ENCODE measurements at places on chromosomes 2 and 18.

DNA sequence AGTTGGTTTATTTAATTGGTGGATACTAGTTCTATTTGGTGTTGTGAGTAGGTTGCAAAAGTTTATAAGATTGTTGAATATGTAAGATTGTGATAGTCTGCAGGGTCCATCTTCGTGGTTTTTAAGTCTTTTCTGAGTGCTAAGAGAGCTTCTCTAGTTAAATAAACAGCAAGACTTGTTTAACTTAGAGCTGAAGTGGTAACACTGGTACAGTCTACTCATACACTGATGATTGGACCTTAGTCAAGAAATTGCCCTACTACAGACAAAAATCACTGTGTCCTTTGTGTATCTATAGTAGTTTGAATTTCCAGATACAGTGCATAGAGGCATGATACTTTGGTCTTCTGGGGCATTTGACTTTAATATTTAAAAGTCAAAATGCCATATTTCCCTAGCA is 94.6 kb downstream of the PHLPP1 start:
- no peak for DNase-seq

DNA sequence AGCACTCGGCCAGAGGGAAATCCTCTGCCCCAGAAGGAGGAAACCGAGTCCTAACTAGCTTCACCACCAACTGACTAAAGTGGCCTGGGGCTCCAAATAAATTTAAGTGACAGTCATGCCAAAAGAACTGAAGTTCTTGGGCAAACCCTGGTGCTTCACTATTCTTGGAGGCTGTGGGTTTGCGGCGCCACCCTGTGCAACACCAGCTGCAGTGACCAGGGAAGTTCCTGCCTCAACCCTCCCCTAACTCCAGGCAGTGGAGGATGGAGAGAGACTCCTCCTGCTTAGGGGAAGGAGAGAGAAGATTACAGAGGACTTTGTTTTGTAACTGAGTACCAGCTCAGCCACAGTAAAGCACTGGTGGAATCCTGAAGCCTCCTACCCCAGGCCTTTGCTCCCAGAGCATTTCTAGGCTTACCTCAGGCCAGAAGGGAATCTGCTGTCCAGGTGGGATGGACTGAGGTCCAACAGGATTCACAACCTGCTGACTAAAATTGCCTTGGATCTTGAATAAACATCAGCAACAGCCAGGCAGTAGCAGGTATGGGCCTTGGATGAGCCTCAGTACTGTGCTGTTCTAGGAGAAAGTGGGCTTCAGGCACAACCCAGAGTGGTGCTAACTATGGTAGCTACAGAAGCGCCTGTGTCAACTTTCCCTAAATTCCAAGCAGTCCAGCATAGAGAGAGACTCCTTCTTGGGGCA is 29.4 kb upstream of the BMP10 start:
- no peak for DNase-seq

DNA sequence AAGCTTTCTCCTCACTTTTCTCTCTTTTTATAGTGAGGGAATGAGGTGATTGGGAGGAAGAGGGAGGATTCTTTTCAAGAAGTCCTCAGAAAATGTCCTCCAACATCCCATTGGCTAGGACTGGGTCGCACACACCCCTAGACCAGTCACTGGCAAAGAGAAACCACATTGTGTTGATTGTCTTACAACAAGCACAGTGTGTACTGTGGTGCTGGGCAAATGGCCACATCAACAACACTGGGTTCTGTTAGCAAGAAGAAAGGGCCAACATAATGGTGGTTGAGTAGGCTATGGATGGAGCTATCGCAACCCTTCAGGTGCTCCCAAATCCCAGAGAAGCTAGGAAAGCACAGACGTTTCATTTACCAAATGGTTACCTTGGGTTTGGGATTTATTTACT is 18.7 kb upstream of the PTPN4 start:
- DNase-seq: no peak

DNA sequence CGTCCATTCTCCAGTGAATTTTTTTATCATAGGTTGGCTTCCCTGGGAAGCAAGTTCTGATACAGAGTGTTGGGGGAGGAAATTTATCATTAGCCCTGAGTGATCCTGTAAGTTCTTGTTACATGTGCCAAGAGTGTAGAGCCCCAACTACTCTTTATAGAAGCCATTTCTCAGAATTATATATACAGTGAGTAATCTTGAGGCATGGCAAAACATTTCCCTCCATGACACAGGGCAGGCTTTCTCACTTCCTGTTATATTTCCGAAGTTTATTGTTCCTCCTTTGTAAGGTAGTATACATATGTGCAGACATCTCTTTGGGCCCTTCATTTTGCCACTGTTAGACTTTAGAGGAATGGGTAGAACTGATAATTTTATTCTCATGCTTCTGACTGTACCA is 484.7 kb upstream of the NRXN1 start:
- DNase-seq: no peak

GRCh38 chr2:118843483-118844132 is 3.8 kb downstream of the EN1 start:
- DNase-seq: no peak

DNA sequence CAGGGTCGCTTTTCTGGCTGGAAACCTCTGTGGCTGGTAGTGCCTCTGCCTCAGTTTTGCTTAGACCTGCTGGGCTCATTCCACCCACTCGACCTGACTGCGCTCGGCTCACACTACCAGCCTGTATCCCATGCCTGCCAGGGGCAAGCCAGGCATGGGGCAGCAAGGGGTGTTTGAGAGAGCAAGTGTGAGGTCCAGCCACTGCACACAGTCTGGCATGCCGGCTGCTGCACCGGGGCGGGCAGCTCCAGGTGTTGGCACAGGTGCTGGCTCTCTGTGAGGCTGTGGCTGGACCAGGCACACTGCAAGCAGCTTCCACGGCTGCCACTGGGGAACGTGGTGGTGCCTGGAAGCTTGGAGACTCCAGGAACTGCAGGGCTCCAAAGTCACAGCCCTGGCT is 90.9 kb downstream of the ATAD2B start:
- no peak for DNase-seq

DNA sequence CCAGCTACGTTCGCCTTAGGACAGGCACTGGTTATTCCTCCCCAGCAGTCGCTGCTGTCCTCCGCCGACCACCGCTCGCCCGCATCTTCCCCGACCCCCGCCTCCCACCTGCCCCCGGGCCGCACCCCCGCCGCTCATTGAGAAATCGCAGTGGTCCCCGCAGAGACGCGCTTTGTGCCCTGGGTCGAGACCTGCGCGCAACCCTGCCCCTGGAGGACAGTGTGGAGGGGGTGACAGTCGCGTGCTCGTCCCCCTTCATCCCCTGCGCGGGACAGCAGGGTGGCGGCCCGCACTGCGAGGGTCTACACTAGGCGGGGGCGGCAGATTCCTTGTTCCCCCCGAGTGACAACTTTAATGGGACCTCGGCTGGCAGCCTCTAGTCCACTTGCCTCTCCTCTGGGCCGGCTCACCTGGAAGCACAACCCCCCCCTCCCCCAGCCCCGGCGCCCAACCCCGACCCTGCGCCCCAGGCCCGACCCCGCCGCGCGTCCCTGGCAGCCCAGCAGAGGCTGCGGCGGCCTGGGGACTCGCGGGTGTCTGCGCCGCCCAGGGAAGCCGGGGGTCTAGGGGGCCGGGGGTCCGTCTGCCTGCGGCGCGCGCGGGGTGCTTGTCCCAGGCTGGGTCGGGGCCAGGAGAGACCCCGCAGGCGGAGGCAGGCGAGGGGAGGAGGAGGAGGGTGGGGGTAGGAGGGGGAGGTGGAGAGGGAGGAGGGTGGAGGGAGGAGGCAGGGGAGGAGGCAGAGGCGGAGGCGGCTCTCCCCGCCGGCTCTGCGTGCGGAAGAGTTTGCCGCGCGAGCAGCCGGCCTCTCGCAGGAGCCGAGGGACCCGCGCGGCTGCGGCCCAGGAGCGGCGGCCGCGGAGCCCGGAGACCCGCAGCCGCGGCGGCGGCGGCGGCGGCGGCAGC is at the start of gene NPAS2:
TSS of gene NPAS2 (plus strand) at position 770 of the 903 bp plus-strand sequence. CDS start 84,616 bp downstream, outside the sequence.
- DNase-seq: no peak

DNA sequence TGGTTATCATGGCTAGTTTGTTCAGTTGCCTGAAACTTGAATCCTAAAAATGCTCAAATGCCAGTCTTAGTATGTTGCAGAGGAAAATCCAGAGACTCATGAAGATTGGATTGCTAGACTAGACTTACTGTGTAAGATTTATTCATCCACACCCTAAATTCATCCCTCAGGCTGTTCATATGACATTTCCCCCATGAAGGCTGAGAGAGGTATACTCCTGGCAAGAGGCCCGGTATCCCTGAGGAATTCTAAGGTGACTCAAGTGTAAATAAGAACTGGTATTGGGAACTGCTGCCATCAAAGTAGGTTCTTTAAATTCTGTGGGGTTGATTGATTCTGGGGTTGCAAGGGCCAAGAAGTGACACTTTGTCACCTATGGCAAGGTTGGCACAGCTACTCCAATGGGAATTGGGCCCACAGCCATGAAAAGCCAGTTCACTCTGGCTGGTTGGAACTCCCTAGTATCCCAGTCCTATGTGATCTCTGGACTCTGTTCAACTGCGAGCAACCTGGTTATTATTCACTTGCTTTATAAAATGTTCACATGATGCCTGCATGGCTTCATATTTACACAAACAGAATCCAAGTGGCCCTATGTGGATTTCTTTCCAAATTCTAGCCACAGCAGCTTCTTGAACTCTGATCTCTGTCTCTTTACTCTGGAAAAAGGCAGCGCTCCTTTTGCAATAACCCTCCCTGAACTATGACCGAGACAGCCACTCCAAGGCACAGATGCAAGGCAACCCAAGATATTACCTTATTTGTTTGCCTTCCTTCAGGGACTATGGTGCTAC is 429.1 kb downstream of the CBLN2 start:
- no peak for DNase-seq

GRCh38 chr2:108594132-108594981 is 60.1 kb downstream of the LIMS1 start:
- DNase-seq: no peak

DNA sequence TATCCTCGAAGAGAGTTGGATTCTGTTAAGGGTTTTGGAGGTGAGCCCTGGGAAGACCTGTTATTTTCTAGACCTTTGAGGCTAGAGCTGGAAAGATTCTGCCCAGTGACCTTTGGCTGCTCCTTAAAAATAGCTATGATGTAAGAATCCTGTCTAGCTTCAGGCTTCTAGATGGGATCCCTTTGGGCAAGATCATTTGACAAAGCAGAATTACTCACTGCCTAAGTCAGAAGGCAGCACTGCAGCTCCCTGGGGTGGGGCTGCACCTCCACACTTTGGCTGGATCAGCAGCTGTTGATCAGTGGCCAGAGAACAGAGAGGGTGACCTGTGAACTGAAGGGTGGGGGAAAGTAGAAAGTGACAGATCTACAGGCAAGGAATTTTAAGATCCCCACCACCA is 103.8 kb downstream of the ASAP2 start:
- DNase-seq: no peak

DNA sequence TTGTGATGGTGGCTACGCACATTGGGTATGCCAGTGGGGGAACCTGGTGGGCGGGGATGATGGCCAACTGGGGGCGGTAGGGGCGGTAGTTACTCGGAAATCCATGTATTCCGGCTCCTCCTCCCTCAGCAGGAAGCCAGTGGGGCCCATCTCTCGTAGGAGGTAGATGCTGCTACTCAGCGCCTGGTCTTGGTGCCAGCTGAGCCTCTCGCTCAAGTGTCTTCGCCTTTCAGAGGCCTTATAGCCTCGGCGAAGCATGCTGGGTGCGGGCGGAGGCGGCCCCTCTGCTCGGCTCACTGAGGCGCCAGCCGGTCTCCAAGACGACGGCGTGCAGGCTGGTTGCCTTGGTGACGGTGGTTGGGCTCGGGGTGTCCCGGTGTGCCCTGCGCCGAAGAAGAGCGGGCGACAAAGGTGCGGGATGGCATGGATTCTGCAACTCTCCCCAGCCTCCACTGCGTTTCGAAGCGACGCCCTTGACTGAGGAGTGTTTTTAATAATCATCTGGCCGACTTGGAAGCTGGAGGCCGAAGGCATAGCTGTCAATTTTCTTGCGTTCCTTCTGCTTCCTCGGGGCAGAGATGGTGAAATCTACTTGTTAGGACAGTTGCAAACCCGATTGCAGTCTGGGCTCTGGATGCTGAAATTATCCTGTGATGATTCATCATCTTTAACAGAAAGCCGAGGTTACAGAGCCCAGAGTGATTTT is at the start of gene ZSWIM2:
TSS of gene ZSWIM2 (minus strand) at position 298 of the 706 bp plus-strand sequence. CDS start at position 258, 40 bp downstream.
- no peak for DNase-seq

DNA sequence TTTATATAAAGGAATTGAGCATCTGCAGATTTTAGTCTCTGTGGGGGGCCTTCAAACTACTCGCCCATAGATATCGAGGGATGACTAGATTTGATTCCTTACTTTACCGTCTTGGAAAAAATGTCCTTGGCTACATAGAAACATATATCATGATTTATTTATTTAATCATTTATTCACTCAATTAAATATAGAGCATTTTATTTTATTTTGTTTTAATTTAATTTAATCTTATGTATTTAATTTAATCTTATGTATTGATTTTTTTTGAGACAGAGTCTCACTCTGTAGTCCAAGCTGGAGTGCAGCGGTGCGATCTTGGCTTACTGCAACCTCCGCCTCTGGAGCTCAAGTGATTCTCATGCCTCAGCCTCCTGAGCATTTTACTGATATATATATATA is 105.4 kb downstream of the SCN9A start:
- no peak for DNase-seq

DNA sequence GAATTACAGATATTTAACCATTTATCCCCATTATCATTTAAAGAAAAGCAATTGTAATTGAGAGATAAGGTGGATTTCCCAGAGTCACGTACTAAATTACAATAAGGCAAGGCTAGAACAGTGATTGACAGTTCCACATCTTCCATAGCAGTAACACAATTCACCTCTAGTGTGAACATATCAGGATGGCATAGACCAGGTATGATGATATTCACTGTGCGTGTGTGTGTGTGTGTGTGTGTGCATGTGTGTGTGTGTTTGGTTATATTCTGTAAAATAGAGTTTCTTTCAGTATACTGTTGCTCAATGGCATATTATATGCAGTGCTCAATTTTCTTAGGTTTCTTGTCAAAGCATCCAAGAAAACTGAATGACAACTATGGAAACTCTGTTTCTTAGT is 1.7 kb downstream of the SCN2A start:
- DNase-seq: no peak

- no peak for DNase-seq
Measured at GRCh38 chr2:159753797-159754196, 41.5 kb downstream of the MARCHF7 start.

- no peak for DNase-seq
Measured at GRCh38 chr2:229174794-229175496, 96.1 kb downstream of the PID1 start.

Measured in stimulated activated CD8-positive, alpha-beta memory T cell treated with anti-CD3 and anti-CD28 coated beads, Interleukin-4, amount 100 ng/mL, for 4 hours (primary cell).